ENCODE measurements at places on chromosomes 6 and 20.

DNA sequence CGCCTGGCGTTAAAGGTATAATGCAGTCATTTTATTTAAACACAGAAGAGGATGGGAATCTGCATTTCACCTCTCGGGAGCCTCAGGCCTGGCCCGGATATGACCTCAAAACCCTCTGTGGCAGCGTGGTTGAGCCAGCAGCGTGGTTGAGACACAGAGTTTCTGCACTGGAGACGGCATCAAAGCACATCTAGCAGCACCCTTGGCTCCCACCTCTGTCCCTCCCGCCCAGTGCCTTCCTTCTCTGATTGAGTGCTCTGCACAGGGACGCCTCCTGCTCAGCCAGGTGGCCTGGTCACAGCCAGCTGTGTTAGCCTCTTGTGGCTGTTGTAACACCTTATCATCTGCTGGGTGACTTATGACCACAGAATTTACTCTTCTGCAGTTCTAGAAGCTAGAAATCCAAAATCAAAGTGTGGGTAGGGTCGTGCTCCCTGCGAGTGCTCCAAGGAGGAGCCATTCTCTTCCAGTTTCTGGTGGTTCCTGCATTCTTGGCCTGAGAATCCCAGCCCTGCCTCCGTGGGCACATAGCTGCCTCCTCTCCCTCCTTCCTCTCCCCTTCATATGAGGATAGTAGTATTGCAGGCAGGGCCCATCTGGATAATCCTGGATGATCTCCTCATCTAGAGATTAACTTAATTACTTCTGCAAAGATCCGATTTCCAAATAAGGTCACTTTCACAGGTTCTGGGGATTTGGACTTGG, 156.7 kb downstream of the SYCP2 start:
- no peak for DNase-seq

DNA sequence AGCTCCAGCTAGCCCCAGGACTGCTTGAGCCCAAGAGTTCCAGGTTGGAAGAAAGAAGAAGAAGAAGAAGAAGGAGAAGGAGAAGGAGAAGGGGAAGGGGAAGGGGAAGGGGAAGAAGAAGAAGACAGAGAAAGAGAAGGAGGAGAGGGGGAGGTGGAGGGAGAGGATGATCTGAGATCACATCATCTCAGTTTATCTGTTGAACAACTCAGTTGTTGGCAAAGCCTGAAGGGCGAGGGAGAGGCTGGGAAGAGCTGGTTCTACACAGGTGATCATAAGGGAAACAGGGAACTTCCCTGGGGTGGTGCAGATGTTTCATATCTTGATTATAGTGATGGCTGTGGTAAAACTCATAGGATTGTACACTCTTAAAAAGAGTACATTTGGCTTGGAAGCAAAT, 3.1 kb upstream of the RRBP1 start:
- no peak for DNase-seq

- DNase-seq: peak; percentile 82
Observed at GRCh38 chr6:166046226-166046625, 121.4 kb downstream of the TBXT start.

DNA sequence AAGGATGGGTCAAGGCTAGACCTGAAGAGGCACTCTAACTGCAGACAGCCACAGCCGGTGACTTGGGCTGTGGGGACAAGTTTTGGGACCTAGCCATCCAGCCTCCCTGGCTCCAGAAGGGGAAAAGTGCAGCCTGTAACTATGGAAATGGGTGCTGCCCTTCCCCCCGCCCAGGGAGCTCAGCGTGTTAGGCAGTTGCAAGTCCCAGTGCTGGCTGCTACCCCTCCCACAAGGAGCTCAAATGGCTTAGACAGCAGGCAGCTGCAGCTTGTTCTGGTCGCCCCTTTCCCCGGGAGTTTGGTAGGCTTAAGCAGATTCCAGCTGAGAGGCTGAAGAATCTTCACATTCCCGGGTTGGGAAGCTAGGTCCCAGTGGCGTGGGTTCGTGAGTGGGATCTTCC, 162.6 kb downstream of the FAM83B start:
- no peak for DNase-seq

DNA sequence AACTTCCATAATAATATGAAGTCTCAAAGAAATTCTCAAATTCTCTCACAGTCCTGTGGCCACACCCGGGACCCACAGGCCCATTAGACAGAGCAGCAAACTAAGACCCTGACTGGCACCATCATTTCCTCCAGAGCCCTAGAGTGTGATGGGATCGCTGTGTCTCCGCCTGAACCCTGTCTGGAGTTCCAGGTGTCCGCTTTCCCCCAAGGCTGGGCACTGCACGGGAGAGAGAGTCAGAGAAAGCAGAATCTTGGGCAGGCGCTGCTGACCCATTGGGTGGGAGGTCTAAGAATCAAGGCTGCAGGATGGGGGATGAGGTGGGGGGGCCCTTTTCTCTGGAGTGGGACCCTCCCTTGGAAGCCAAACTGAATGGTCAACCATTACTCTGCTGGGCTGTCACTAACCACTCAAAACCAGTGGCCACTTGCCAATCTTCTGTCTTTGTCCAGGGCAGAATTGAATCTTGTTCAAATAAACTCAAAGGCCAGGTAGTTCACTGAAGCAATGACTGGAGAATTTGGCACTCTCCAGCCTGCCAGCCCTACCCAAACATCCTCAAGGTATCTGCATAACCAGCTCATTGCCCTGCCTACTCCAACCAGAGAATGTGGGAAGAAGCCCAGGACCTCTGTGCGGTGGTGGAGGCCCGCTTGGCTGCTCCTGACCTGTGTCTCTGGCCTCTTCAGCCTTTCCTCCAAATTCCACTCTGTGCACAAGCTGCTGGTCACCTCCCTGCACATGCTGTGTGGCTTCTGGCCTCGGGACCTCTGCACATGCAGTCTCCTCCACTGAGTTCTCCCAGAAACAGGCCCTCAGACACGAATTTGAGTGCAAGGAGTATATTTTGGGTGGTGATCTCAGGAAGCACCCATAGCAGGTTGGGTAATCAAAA, 141.1 kb downstream of the CEBPB start:
- no peak for DNase-seq

DNA sequence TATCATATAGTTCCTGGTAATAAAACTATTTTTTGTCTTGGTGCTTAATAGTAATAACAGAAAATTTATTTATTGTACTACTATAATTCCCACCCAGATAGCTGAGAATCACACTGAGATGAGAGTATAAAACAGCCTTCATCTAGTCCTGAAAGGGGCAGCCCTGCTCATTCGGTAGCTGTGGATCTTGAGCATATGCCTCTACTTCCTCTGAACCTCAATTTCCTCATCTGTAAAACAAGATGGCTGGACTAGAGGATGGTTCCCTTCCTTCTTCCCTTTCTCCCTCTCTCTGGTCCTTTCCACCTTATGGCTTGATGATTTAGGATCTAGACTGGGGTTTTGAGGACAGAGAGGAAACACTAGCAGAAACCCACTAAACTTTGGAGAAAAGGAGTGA, 15.0 kb downstream of the FKBP5 start:
- no peak for DNase-seq

DNA sequence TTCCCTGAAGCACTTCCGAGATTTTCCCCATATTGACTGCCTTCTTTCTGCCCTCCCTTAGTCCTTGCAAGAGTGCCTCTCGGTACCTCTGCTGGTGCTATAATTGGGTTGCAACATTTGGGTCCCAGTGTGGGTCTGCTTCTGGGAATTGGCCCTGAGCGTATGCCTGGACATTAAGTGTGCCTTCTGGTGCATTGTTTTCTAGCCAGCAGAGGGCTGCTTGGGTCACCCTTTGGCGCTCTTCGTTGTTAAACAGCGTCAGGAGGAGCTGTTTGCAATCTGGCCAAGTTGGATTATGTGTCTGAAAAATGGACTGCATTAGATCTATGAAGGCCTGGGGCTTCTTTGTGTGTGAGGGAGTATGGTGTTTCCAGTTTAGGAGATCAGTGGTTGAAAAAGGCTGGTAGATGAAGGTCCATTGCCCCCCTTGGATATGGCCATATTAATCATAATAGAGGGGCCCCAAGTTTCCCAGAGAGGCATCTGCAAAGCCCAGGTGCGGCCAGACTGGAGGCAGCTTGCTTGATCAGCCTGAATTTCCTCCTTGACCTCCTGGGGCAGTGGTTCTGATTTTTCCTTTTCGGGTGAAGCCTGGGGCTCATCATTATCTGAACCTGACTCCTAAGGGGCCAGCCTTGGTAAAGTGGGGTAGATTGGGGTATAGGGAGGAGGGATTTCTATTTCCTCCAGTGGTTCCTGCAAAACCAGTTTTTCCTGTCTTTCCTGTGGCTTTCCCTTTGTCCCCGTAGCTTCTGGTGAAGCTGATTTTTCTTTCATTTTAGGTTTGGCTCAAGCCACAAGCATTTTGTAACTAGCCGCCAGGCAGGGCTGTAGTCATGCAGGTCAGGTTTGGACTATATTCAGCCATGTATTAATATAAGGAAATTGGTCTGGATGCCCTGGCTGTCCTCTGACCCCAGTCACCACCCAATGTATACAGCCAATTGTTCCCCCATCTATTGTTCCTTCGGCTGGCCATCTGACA, 85.4 kb upstream of the GPR6 start:
- no peak for DNase-seq

DNA sequence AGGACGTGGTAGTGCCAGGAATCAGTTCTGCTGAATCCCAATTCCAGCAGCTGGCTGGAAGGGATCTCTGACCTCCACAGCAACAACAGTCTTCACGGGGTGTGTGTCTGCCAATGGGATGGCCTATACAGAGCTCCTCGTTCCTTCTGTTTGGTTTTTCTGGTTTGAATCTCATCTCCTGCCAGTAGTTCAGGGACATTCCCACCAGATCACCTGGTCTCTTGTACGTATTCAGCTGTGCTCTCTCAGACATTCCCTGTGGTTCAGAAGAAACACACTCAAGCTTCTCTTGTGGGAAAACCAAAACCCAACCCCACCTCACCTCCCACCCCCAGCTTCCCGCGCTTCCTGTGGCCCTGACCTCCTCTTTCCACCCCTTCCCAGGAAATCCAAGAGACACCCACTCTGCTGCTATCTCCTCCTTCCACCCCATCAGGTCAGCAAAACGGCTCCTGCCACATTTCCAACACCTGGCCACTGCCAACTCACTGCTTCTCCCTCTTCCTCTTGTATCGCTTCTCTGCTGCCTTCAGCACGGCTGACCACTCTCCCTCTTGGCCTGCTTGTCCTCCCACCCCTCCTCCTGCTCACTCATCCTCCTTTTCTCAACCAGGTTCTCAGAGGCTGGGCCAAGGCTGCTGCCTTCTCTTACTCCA, 63.3 kb upstream of the PTGIS start:
- DNase-seq: no peak

DNA sequence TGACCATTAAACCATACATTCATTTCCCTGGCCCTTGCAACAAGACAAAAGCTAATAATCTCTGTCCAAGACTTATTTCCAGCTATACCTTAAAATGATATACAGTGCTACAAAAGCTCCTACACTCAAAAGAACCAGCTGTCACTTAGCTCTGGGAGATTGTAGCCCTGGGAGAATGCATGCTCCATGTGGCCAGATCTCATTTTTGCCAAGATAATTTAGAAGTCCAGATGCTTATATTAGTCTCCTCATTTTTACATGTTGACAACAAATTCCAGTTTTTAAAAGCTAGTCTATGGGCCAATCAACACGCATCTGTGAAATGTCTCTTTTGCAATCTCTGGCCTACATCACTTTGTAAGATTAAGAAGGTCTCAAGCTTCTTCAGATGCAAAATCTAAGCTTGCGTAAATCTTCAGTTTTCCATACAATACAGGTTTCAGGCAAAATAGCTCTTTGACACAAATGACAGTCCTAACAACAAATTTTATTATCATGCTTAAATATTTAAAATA, 27.1 kb downstream of the TASP1 start:
- no peak for DNase-seq

GRCh38 chr6:37222125-37222967, 35.2 kb upstream of the TBC1D22B start:
- peak; percentile 66 for DNase-seq

- DNase-seq: no peak
Observed at GRCh38 chr6:138491017-138491416, 8.3 kb downstream of the NHSL1 start.

- no peak for DNase-seq
Observed at GRCh38 chr6:16140607-16141006, 11.7 kb downstream of the MYLIP start.

- no peak for DNase-seq
Observed at GRCh38 chr6:111717621-111718020, 111.9 kb upstream of the TRAF3IP2 start.

GRCh38 chr6:24664046-24664987, 2.4 kb downstream of the TDP2 start:
- no peak for DNase-seq

DNA sequence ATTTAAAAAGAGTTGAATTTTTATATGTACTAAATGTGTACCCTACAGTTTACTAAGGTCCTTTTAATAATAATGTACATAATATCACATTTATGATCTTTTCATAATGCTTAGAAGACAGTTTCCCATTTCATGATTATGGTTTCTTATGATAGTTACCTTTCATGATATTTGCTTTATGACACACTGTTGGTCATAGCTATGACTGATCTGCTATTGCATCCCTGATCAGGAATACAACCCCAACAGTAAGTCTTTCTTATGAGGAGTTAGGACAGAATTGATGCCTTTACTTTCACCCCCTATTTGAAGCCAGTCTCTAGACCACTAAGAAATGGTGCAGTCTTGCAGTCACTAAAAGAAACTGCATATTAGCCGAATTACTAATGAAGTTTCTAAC, 31.0 kb downstream of the LCA5 start:
- DNase-seq: no peak

GRCh38 chr20:41078329-41078728, 49.7 kb downstream of the TOP1 start:
- DNase-seq: peak; percentile 44

GRCh38 chr6:8579372-8579771, 144.0 kb upstream of the SLC35B3 start:
- no peak for DNase-seq

DNA sequence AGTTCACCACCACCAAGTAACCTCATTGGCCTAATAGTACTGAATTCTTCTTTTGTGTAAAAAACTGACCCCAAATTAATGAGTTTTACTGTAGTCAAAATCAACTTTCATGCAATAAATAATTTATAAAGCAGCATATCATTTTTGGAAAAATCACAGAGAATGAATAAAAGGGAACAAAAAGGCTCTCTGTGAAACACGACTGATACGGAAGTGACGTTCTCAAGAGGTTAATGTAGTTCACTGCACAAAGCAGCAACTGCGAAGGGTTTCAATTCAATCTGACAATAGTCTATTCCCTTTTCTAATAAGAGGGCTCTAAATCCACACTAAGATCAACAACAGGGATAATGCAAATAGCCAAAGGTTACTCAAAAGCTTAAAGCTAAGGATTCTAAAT, 70.3 kb downstream of the PREP start:
- no peak for DNase-seq

DNA sequence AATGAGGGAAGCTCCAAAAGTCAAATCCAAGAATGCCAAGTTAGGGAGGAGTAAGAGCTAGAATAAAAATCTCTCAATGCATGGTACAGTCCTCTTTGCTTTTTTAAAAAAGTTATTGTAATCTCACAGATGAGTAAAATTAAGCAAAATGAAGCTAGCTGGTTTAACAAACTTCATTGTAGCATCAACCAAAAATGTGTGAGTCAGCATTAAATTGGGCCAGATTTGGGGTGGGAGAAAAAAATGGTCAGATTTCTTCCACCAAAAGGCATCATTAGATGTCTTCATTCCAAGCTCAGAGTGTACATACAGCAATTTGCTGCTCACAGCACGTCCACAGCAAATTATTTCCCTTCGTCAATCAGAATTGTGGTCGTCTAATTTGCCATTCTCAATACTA, 441.5 kb upstream of the FLRT3 start:
- no peak for DNase-seq

GRCh38 chr20:5788385-5788895, 38.2 kb downstream of the SHLD1 start:
- DNase-seq: peak; percentile 64

All from fibroblast of skin of left quadriceps (primary cell).